ENCODE measurements at places on chromosomes 1 and 21.
A peak's percentile ranks its signal among the peaks of the same experiment; 100 is the strongest.

DNA sequence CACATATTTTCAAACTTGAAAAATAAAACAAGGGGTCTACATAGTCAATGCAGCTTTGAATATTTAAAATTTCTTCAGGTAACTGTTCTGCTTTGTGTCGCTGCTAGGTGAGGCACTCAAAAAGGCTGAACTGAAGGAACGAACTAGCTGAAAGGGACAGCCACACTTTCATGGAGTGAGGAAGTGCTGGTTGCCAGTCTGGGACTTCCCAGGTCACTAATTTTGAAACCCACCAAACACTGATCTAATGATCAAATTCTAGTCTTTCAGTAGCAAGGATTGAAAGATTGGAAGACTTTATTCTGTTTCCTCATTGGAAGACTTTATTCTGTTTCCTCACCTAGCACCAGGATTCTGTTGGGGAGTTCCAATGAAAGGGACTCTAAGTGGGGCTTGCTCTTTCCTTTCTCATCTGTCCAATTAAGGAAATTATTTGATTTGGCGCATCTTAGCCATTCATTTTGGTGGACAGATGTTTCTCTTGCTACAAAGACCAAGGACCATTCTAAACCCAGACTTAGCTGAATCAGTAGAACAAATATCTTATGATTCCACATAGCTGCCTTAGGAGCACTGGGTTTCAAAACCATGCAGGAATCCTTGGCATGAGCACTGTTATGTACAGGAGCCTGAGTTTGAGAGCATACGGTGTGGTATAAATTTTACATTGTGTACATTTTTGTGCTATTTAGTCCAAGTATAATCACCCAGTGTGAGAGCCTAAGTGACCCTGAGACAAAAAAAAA is 10.9 kb upstream of the ARID1A start:
- DNase-seq: no peak

GRCh38 chr1:230005040-230005439 is 62.0 kb upstream of the GALNT2 start:
- DNase-seq: no peak

DNA sequence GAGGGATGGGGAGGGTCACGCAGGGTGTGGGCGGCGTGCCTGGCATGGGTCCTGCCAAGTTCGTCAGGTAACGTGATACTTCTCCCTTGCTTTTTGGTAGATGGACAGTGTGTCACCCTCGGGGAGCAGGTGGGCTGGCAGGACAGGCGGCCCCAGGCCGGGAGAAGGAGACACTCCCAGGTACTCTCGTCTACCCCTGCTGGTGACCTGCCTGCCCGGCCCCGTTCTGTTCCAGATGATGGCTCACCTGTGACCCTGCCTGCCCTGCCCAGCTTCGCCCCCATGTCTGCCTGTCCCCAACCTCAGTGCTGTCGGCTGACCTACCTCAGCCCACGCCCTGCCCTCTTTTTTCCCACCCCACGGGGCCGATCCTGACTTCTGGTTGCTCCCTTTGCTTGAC is 144.7 kb downstream of the PCBP3 start:
- no peak for DNase-seq

DNA sequence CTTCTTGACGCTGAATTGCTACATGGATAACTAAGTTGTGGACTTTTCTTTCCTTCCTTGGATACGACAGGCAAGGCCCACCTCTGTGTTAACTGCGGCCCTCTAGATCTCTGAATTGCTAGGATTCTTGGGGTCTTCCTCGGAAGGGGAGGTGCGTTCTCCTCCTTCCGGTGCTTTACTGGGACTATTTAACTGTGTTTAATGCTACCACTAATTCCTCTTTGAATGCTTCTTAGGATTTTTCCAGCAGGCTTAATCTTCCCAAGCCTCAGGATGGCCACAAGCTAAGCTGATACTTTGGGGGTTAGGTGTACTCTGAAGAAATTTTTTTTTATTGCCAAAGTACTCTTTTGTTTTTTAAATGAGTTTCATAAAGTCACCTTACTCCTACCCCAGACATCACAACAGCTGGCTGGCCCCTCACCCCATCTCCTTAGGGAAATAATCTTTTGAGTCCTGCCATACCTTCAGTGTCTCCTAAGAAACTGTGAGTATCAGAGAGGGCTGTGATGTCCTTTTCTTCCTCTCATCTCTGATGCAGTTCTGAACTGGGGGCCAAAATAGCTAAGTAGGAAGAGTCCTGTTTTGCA is 21.4 kb downstream of the KIRREL1 start:
- no peak for DNase-seq

DNA sequence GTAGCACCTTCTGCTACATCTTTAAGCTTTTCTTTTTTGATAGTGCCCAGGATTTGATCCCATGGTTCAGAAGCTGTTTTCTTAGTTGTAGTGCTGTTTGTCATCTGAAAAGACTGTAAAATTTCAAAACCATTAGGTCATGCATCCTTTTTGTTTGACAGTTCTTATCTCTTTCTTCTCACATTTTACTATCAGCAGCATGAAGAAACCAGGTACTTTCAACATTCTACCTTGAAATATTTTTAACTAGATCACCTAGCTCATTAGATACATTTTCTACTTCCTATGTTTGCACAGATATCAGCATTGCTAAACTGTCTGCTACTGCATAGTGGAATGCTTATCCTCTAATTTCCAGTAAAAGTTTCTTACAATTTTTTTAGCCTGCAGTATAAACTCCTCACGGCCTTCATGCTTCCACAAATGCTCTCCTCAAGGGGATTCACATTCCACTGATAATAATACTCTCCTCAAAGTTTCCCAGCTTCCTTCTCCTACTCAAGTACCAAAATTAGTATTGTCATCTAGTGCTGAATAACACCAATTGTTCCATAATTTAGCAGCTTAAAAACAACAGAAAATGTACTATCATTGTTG is 243.9 kb upstream of the ZRANB2 start:
- DNase-seq: no peak

GRCh38 chr1:212328248-212328647 is 43.0 kb downstream of the PPP2R5A start:
- no peak for DNase-seq

- DNase-seq: no peak
These were observed 148.7 kb upstream of the ZNF644 start for GRCh38 chr1:91170571-91170970.

DNA sequence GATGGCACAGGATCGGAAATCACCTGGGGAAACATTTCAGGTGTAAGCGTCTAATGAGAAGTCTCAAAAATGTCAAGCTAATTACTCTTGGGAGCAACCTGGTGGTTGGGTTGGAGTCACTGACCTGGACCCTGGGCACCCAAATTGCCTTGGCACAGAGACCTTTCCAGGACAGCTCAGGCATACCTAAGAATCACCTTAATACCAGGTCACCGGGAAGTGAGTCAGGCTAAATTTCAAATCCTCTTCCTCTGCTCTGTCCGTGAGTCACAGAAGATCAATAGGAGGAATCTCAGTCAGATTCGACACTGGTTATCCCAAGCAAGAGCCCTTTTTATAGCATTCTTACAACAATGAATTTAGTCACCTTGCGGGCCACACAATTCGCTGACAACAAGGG is 179.6 kb upstream of the CAMK1G start:
- DNase-seq: no peak

DNA sequence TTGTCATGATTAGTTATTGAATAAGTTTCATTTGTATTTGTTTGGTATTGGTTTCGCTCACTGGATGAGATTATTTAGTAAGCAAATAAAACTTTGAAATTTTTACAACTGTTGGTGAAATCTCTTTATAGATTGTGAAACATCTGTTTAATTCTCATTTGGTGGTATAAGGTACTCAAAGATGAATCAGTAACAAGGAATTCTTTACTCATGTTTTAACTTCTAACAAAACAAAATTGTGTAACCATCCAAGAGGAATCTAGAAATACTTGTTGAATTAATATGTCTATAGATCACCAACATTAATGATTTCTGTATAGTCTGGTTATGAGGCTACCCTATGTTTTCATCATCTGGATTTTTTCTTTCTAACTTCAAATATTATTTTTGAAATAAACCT is 62.8 kb upstream of the USP25 start:
- no peak for DNase-seq

DNA sequence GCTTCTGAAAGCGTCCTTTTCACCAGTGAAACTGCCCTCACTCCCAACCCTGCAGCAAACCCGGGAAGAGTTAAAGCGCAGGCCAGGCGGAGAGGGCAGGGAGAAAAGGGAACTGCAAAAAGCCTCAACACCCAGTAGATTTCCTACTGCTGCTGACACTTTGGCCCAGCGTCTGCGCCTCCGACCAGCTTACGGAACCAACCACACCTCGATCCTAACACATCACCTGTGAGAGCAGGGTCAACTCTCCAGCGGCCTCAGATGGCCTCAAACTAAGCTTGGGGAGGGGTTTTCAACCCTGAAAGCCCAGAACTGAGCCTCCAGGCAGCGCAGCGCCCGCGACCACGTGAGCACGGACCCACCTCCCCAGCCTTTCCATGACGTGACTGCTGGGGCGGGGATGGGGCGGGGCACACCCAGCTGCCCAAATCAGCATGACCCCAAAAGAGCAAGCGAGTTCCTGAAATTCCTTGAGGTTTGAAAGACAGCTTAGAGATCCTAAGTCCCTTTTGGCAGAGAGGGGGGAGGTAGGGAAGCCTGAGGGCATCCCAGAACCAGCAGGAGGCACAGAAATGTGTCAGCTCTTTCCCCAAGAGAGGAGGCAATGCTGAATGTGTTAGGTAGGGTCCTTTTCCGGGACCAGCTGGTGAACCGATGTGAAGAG is 59.1 kb downstream of the ITPKB start:
- DNase-seq: no peak

- DNase-seq: no peak
These were observed 19.6 kb downstream of the PTGER3 start for GRCh38 chr1:71027991-71028390.

GRCh38 chr1:112524986-112525385 is 16.2 kb downstream of the WNT2B start:
- DNase-seq: no peak

- DNase-seq: no peak
These were observed 19.5 kb downstream of the MCM3AP start for GRCh38 chr21:46265736-46266525.

DNA sequence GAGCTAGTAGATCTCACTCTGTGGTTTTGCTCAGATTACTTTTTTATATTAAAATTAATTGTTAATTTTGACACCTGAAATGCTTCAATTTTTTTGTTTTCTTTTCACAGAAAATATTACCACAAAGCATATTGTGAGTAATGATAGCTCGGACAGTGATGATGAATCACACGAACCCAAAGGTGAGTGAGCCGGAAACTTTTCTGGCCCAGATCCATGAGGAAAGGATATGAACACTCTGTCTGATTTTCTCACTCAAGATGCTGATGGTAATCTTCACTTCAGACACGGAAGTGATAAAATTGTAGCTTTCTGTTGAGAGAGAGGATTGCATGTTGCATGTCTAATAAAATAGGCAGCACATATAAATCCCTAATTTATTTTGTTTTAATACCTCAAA is 121.8 kb downstream of the PLA2G4A start:
- DNase-seq: no peak

DNA sequence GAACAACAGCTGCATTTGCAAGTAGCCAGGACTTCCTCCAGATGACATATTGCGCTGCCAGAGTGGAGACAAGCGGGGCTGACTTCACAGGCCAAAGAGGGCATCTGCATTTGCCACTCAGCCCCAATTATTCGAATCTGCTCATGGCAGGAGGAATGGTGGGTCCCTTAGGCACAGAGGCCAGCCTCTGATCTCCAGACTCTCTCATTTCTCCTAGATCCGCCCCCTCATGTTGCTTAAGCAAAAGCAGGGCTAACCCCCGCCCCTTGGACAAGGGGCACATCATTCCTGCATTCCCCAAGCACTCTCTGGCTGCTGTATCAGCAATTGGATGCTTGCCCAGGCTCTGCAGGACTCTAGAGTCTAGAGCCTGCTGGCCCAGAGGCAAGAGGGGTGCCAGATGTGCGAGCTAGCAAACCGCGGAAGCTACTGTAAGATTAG is 262.4 kb downstream of the ST6GALNAC3 start:
- peak; percentile 93 for DNase-seq

GRCh38 chr1:193070942-193071341 is 11.5 kb downstream of the RO60 start:
- no peak for DNase-seq

DNA sequence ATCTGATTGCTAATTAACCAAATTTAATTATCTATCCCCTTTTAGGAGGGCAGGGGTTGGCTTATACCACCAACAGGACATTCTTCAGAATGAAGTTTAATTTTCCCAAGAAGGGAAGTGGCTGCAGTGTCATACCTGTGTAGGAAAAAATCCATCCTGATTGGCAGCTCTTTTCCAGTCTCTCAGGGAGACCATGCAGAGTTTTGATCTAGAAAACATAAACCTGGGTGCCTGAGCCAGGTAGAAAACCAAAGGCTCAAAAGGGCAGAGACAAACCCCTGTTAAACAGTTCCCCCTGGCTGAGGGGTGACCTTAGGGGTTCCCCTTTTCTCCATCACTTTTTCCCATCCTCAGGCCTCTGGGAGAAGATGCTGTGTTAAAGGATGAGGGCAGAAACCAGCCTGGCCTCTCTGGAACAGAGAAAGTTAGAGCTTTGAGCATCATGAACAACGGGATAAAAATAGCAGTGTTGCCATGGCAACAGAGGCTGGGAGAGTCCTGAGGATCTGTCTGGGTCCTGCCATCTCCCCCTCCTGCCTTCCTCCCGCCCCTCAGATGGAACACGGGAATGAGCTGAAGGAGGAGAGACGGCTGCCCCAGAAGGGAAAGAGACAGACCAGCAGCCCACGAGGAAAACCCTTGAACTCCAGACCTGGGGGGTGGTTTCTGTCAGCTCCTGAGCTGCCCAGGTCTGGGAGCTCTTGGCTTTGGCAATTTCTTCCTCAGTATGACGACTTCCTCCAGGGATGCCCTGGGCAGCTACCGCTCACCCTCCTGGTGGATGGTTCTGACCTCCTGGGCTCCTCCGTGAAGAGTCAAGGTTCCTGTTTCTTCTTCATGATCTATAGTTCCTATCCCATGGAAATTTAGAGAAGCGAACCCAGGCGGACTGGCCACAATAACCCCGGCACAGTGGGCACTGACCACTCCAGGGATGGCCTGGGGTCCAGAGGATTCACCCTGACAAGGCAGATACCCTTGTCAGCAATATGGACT is 14.0 kb upstream of the LEMD1 start:
- no peak for DNase-seq

DNA sequence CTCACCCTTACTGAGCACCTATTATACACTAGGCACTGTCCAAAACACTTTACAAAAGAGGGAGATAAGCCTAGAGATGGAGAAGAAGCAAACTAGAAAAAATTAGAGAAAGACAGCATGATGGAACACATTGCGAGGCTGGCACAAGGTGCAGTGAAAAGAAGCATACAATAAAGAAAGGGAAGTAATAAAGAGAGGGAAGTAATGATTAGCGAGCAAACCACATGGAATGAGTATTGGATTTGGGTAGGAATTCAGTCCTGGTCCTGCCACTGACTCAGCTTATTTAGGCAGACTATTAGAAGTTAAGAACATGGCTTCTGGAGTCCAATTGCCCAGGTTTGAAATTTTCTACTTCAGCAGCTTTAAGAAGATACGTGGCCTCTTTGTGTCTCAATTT is 32.6 kb upstream of the FNBP1L start:
- DNase-seq: no peak

- DNase-seq: no peak
These were observed 1.1 kb upstream of the MRPL24 start for GRCh38 chr1:156742017-156742416.
